Fibroblast of pulmonary artery (primary cell): ENCODE measurements at places on chromosomes 3 and 15.

GRCh38 chr15:91857772-91858171 is 4.3 kb downstream of the SLCO3A1 start:
- DNase-seq, result no peak

DNA sequence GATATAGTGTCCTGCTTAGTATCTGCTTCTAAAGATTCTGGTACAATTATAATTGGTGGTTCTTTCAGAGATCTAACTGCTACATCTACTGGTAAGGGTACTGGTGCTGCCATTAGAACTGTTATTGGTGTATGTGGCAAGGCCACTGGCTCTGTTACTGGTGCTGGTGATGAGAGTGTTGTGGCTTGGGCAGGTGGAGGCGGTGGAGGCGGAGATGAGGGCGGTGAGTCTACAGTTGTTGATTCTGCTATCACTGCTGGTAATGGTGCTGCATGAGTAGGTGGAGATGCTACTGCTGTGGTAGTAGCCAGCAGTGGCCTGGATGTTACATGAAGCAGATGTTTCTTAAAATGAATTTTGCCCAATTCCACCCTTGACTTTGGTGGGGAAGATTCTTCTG is 40.1 kb downstream of the SETD2 start:
- DNase-seq, result no peak

- peak; percentile 2 for DNase-seq
Observed at GRCh38 chr3:166123576-166123975, 286.4 kb upstream of the BCHE start.

DNA sequence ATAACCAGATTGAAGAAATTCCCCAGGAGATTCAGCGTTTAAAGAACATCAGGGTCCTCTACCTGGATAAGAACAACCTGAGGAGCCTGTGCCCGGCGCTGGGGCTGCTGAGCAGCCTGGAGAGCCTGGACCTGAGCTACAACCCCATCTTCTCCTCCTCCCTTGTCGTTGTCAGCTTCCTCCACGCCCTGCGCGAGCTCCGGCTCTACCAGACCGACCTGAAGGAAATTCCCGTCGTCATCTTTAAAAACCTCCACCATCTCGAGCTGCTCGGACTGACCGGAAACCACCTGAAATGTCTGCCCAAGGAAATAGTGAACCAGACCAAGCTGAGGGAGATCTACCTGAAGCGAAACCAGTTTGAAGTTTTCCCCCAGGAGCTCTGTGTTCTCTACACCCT is 9.4 kb upstream of the LRRC34 start:
- no peak for DNase-seq

- DNase-seq, result no peak
Observed at GRCh38 chr15:62975515-62975914, 67.0 kb upstream of the TPM1 start.

GRCh38 chr3:143897576-143898295 is 49.5 kb upstream of the SLC9A9 start:
- peak; percentile 85 for DNase-seq

- DNase-seq, result peak; percentile 9
Observed at GRCh38 chr15:50458348-50459112, 34.3 kb downstream of the USP8 start.

DNA sequence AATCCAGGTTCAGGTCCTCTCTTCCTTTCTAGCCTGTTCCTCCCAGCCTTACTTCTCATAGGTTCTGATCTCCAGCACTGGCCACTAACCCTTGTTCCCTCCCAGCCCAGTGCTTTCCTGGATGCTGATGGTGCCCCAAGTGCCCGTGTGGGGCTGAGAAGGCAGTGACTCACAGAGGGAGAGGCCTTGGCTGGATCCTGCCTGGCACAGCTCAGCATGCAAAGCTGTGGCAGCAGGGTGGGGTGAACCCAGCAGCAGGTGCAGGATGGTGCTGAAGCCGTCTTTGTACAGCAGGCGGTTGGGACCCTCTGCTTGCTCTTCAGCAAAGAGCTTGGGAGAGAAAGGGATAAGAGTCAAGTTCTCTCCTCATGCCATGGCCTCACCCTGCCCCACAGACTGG is 7.6 kb downstream of the LPCAT4 start:
- no peak for DNase-seq

- no peak for DNase-seq
Observed at GRCh38 chr3:4856136-4856535, 123.1 kb upstream of the BHLHE40 start.

GRCh38 chr3:99662838-99663570 is 24.6 kb downstream of the COL8A1 start:
- no peak for DNase-seq

DNA sequence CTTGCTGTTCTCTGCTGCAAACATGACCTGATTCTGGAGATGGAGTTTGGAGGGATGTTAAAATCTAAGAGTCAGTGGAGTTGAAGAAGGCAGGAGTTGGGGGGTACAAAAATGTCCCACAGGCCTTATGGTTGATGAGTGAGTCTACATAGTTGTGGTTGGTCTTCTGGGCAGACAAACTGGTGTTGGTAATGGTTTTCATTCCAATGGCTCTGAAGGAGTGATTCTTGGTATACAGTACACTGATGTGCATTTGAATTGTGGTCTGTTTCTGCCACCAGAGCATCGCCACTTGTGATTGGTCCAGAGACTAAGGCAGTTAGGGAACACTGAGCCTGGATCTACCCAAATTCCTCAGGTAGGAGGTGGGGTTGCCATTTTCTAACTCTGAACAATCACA is 514.1 kb upstream of the CFAP20DC start:
- DNase-seq, result peak; percentile 6

DNA sequence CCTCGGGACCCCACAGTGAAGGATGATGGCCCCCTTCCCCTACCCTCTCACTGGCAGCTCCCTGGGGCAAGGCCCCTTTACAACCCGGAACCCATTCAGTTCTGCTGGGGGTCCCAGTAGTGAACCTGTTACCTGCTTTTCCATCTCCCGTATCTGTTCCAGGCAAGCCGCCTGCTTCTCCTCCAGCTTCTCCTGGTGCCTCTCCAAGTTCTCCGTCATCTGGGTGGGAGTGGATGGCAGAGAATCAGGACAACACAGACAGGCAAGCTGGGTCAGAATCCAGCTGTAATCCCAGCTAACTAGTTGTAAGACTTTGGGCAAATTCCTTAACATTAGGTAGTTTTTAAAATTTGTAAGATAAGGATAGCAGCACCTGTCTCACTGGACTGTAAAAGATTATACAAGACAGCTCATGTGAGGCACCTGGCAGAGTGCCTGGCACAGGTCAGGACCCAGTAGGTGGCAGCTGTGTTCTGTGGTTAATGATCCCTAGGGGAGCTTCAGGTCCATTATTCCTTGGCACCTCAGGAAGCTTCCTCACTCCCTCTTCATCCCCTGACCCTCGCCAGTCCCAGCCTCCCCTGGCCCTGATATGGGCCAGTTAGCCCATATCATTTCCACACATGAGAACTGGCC is 6.4 kb upstream of the ANKRD63 start:
- no peak for DNase-seq

DNA sequence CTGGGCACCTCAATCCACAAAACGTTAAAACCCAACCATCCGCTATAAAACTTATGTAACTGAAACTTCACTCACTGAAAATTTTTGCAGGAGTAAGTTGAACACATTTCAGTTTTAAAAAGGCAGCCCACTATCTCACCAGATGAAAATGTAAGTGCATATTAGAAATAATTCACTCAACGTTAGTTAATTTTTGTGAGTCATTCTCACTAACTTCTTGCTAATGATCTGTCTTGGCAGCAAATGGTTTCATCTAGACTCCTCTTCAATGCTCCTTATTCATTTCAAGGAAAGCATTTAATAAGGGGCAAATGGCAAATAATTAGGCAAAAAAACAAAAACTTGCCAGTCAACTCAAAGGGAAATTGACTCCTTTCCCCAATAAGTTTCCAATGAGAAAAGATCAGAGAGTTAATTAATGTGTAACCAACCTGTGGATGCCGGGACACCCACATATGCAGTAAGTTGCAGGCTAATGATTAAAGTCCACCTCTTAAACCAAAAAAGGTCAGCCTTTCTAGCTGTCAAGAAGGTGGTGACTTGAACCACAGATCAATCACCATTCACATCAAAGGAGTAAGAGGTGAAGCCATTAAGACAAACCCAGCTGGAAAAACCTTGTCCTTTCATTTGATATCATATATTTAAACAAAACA is 22.9 kb upstream of the PRICKLE2 start:
- DNase-seq, result no peak

DNA sequence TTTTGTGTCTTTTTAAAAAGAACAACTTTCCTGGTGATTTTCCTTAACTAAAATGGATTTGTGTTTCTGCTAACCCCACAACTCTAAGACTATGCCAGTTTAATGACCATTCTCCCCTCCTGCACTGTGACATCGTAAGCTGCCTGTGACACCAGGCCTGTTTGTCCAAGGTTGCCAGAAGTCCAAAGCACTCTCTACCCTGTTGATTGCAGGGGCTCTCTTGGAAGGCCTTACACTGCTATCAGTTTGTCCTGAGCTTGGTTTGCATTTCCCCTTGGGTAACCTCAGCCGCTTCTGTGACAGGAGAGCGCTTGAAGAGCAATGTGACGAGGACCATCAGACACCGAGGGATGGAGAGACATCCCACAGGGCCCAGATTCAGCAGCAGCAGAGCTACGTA is 55.8 kb downstream of the CDAN1 start:
- DNase-seq, result no peak

DNA sequence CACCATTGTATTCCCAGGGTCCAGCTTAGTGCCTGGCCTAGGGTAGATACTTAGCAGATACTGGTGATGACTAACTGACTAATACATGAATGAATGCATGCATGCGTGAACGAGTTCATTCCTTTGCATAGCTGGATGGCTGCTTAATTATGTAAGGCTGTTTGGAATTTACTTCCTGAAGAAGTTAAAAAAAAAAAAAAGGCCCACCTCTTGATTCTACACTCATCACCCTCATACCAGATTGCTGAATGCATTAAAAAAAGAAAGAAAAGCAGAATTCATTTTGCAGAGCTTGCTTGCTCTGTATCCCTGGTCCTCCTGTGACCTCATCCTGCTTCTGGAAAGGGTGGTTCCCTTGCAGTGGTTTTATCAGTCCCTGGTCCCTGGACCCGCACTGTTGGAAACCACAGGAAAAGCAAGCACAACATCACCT is 277.6 kb upstream of the CFAP20DC start:
- DNase-seq, result peak; percentile 45

DNA sequence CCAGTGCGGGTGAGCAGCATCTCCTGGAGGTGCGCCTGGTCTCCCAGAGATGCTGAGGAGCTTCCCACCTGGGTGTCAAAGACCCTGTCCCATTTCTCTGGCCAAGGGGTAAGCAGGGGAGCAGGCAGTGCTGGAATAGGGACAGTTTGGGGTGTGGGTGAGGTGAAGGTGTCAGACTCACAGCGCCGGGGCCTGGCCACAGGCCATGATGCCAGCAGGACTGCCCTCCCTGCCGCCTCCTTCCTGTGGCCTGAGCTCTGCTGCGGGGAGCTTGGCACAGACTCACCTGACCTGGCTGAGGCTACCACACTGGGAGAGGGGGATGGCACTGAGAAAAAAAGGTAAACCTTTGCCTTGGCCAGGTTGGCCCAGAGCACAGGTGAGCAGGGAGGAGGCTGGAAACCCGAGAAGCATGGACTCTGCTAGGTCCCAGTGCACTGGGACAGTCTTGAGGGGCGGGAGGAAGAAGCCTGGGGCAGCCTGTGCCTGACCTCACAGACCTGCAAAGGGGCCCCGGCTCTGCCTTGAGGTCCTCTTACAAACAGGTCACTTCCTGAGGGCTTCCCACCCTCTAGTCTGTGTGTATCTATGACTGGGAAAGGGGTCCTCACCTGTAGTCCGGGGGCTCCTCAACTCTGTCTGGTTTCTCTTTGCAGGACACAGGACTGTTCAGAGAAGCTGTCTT is 28.2 kb downstream of the GRAMD2A start:
- no peak for DNase-seq

DNA sequence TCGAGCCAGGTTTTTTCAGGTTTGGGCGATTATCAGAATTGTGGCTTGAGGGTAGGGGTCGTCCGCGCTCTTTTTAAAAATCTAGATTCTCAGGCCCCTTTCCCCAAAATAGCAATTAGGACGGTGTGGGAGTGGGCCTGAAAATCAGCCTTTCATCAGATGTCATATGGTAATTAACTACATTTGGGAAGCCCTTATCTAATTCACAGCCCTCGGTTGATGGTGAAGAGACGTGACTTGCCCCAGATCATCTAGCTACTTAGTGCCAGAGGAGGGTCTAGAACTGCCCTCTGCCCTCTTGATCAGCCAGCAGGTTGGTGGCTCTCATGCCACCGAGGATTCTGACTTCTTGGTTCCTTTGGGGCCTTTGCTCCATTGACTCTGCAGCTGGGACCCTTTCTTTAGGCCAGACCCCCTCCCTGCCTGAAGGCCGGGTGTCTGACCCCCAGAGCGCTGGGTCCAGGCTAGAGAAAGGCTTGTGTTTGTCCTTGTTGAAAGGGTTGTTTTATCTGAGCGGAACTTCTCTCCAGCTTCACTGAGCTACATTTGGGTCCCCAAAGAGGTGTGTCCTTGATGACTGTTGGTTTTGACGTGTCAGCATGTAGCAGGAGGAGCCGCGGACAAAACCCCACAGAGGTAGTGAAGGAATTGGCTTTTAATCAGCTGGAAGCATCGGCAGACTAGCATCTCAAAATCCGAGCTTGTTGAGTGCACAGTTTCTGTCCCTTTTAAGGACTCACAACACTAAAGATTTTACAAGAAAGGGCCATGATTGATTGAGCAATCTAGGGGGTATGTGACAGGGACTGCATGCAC is 857 bp downstream of the AEN start:
- peak; percentile 51 for DNase-seq

DNA sequence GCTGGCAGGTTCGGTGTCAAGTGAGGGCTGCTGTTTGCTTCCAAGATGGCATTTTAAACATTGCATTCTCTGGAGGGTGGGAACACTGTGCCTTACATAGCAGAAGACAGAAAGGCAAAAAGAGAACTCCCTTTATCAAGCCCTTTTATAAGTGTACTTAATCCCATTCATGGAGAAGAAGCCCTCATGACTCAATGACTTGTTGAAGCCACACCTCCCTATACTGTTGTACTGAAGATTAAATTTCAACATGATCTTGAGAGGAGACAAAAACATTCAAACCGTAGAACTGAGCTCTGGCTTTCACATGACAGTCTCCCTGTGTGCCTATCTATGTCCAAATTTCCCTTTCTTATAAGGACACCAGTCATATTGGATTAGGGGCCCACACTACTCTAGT is 443.4 kb upstream of the CDIN1 start:
- no peak for DNase-seq

DNA sequence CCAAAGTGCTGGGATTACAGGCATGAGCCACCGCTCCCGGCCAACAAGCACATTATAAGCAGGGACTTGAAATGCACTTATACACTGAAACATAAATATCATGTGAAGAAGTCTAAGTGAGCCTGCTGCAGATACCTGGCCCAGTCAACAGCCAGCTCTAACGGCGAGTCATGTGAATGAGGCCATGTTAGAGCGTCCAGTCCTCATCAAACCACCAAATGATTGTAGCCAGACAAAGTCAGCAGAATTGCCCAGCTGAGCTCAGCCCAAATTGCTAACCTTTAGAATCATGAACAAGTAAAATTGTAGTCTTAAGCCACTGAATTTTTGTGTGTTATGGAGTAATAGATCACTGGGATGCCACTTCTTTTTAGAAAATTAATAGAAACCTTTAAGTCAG is 37.8 kb upstream of the UACA start:
- DNase-seq, result no peak

- no peak for DNase-seq
Observed at GRCh38 chr15:31511707-31512310, 185.2 kb downstream of the KLF13 start.

- peak; percentile 91 for DNase-seq
Observed at GRCh38 chr15:58227706-58228543, 89.7 kb downstream of the AQP9 start.
